Activated CD4-positive, alpha-beta T cell treated with anti-CD3 and anti-CD28 coated beads, Interleukin-2, amount 10 ng/mL, durations not matched to agents 7 days and 5 days (primary cell): ENCODE measurements at places on chromosomes 2 and 18.

GRCh38 chr2:3311601-3312000, 66.0 kb downstream of the EIPR1 start:
- no peak for DNase-seq

GRCh38 chr18:23131693-23132319, 3.5 kb upstream of the CABLES1 start:
- peak; percentile 79 for DNase-seq

- DNase-seq = no peak
These were observed 459 bp upstream of the ESPNL start for GRCh38 chr2:238099714-238100048.

GRCh38 chr2:37326285-37326684, 1.7 kb upstream of the PRKD3 start:
- DNase-seq = no peak

DNA sequence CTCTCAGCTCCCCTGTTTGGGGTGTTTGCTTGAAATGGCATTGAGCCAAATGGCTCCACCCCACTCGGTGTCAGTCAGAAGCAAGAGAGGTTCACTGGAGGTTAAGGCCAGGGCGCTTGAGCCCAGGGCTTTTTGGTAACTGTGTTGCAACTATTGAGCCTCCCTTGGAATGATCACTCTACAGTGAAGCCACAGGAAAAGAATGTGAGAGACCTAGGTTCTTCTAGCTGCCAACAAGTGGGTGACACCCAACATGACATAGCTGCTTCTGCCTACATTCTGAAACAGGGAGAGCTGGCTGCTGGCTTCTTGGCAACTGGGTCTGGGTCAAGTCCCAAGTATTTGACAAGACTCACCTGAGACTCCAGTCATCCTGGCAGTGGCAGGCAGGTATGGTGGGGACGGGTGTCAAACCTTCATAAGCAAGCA, 7.1 kb upstream of the GRHL1 start:
- DNase-seq = no peak
